ENCODE measurements at places on chromosomes 7 and 10.

- DNase-seq: no peak
These were observed 106.6 kb upstream of the TNS3 start for GRCh38 chr7:47688311-47689100.

DNA sequence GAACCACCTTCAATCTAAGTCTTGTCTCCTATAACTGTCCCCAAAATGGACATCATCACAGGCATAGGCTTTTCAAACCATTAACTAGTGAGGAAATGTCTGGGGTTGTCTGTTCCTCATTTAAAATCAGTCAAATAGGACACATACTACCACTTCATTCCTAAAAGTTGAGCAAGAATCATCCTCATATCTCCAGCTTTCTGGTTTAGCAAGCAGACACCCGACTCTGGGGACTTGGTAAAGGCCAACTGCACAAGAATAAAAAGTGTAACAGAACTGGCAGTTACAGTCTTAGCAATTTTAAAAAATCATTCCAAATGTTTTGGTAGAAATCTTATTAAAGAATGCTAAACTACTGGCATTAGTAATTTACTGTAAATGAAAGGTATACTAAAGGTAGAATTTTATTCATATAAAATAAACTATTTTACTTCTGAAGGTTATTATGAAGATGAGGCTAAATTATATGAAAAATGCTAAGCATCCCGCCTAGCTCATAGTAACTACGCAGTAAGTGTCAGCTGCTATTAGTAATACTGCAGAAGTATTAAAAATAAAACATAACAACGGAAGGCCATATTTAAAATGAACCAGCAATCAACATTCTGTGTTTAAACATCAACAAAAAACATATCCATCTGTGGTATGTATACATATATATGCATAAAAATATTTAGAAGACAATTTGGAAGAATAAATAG is 60.8 kb downstream of the ZNF438 start:
- DNase-seq: no peak

GRCh38 chr10:78952686-78953085 is 116.1 kb upstream of the ZMIZ1 start:
- no peak for DNase-seq

GRCh38 chr10:110919349-110919931 is at the start of gene SHOC2:
Gene SHOC2, plus strand, starts transcription at chr10:110919604. Its CDS starts 44,755 bp downstream, at chr10:110964359.
- peak; percentile 99 for DNase-seq

- no peak for DNase-seq
These were observed 6.7 kb upstream of the CREB5 start for GRCh38 chr7:28405662-28406061.

- DNase-seq: no peak
These were observed 4.1 kb downstream of the NHLRC2 start for GRCh38 chr10:113858541-113858940.

Measured in substantia nigra (tissue), 51 donors.